ENCODE measurements at places on chromosomes 13 and 19.

GRCh38 chr13:45700971-45701900 lies 884 bp upstream of the CBY2 start:
- DNase-seq = no peak

- no peak for DNase-seq
Observed at GRCh38 chr19:10398819-10399218, 4.5 kb downstream of the CDC37 start.

DNA sequence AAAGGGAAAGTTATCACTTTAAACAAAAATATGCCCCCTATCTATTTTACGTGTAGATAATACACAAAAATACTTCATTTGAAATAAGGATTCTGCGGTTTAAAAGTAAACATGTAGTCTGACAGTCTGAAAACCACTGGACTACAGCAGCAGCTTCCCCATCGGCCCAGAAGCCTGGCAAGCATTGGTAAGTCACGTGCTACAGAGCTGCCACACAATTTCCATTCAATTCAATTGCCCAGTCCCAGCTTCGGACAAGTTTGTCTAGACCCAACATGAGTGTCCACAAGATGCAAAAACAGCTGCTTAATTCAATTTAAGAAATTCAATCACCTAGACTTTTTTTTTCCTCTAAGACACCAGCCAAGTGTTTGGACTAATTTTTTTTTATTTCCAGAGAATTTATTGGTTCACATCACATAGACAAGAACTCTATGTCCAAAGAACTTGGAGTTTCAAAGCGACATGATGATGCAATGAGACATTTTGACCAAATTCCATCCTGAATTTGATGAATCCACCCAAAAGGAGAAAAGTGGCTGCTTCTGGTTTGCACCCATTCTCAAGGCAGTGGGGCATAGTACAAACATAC lies 458.9 kb downstream of the COG6 start:
- no peak for DNase-seq

- no peak for DNase-seq
Observed at GRCh38 chr19:16244091-16244490, 46.4 kb downstream of the AP1M1 start.

DNA sequence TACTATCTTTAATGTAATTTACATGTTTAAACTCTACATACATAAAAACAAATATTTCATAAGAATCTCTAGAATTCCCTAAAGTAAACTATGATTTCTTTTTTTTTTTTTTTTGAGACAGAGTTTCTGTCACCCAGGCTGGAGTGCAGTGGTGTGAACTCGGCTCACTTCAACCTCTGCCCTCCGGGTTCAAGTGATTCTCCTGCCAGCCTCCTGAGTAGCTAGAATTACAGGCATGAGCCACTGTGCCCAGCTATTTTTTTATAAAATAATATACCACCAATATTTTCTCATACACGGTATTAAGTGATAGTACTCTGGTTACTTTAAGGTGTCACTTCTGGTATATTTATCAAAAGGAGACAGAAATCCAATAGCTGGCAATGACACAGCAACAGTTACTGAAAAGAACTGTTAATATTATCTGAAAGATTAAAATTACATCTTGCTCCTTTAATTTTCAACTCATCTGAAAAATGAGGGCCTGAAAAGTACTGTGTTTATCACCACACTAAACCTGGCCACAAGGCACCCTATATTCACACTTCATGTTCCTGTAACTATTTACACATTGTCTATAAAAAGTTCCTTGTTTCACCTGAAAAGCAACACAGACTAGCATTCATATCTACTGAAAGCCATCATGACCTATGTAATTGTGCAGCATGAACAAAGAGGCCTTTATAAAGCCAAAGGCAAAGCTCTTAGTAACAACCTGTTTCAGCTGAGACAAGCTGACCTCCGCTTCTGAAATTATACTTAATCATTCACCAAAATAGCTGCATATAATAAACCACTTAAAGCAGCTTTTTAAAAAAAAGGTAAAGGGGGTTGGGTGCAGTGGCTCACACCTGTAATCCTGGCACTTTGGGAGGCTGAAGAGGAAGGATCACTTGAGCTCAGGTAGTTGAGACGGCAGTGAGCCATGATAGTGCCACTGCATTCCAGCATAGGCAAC lies 106.1 kb downstream of the SLC25A15 start:
- no peak for DNase-seq

- no peak for DNase-seq
Observed at GRCh38 chr13:89897681-89898080, 1449.8 kb upstream of the MIR17HG start.

DNA sequence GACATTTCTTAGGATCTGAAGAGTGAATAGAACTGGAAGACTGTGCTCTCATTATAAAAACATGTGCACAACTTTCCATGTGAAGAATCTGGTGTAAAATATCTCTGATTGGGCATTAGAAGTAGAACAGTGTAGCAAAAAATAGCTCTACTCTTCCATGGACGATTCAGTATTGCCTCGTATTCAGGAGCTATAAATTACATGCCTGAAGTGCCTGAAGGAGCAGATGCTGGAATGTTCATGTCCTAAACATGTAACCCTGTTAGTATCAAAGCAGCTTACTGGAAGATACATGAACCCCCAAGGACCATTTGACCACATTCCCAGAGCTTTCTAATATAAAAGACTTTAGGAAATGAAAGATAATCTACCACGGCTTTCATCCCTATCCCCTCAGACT lies 528.9 kb downstream of the DACH1 start:
- DNase-seq = no peak

- DNase-seq = peak; percentile 7
Observed at GRCh38 chr13:50326811-50327210, 311.6 kb downstream of the KCNRG start.

GRCh38 chr13:99955747-99956472 lies 15.7 kb downstream of the ZIC5 start:
- no peak for DNase-seq

- DNase-seq = peak; percentile 78
Observed at GRCh38 chr19:46495786-46496099, at the start of gene PNMA8B. TSS of gene PNMA8B (minus strand) at chr19:46495867. CDS start at chr19:46495465, 402 bp downstream.

DNA sequence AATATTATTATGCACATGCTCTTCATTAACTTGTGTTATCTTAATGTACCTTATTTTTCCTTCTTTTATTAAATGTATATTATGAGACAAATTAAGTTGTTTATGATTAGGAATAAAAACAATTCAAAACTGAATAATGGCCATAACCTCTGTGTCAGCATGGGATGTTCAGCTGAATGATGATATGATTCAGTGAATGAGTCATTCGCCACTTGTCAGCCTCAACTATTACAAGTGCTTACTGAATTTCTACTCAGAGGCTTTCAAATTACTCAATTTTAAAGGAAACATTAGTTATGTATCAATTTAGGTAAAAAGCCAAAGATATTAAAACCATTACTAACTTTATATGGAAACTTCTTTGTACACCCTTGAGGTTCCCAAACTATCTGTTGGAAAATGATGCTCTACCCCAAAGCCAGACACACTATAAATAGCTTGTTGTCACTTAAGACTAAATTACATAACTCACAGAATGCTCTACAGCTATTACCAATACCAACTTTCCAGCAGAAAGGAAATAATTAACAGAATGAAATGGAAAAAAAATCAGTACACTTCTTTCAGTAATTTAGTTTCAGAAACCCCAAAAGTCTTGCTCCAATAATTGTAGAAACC lies 14.4 kb downstream of the LIG4 start:
- peak; percentile 82 for DNase-seq

- no peak for DNase-seq
Observed at GRCh38 chr13:110471833-110472162, 89.7 kb downstream of the RAB20 start.

- no peak for DNase-seq
Observed at GRCh38 chr19:501646-502045, 5.4 kb downstream of the MADCAM1 start.

DNA sequence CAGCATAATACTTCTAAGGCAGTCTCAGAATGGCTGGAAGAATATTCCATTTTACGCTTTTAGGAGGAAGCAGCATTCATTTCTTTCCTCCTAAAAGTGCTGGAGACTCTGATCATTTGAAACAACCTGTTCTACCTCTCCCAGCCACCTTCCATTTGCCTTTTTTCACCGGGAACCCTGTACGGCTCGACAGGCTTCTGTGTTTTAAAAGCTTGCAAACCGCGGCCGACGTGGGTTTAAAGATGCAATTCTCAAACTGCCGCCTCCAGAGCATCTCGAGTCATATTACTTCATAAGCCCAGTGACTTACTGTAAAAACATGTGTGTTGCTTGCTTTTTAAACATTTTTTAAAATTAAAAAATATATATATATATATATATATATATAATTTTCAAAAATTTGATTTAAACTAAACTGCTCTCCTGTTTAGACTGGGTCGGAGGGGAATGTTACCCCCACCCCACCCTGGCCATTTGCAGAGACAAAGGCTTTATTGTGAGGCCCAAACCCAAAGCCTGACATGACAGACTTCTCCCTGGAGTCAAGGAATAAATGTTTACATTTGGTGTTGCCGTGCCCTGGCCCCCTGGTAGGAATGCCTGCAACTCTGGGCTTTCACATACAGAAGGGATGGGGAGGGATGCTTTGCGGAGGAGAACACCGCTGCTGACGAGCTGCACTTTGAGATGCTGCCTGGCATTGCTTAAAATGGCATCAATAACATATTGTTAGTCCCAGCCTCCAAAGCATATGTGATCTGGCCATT lies 30.4 kb downstream of the ZNF536 start:
- DNase-seq = no peak

GRCh38 chr13:40790154-40790616 lies 774 bp downstream of the SLC25A15 start:
- DNase-seq = no peak

- no peak for DNase-seq
Observed at GRCh38 chr19:1826557-1827521, 14.8 kb upstream of the ATP8B3 start.

DNA sequence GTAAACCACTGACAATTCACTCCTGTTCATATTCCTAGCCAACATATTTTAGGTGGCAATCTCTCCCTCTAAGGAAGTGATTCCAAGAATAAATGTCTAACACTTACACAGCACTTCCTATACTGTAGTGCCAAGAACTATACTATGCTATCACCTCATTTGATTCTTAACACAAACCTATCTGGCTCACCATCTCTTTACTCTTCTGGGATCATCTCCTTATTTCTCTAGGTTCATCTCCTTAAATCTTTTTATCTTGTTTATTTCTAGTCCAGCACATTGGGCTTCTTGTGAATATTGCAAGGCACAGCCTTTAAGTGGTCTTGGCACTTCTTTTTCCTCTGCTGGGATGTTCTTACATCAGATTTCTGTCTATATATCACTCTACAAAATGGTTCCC lies 366.3 kb downstream of the SLITRK6 start:
- DNase-seq = no peak

DNA sequence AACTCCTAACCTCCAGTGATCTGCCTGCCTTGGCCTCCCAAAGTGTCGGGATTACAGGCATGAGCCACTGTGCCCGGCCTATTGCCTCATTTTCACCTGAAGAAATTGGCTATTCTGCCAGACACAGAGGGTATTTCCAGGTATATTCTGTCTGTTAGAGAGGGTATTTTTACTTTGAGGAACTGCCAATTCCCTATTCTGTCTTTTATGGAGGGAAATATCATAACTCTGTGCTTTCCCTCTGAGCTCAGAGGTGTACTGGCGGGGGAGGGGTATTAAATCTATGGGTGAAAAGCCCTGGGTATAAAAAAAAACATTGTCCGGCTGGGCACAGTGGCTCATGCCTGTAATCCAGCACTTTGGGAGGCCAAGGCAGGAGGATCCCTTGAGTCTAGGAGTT lies 24.8 kb downstream of the TSKS start:
- no peak for DNase-seq

- no peak for DNase-seq
Observed at GRCh38 chr19:11238041-11238440, 1.4 kb upstream of the ANGPTL8 start.

DNA sequence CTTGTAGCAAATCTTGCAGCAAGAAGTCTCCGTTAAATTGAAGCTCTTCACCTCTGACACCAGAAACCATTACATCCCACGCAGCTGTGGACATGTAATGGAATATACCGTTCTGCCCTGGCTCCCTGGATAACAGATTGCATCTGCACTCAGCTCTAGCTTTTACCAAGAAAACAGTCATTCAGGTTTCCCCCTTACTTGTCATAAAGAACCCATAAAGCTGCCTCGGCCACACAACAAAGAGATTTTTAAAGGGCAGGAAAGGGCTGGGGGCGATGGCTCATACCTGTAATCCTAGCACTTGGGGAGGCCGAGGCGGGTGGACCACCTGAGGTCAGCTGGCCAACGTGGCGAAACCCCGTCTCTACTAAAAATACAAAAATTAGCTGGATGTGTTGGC lies 127.6 kb upstream of the RFC3 start:
- DNase-seq = no peak

- peak; percentile 90 for DNase-seq
Observed at GRCh38 chr13:36029166-36029565, 102.0 kb downstream of the DCLK1 start.
